ENCODE measurements at places on chromosomes 4 and X. TPM values are rescaled to one million over a fixed set of nuclear protein-coding genes. Genes with fewer than 3 reads are reported as not detected.

Gene RAB9B
- polyA plus RNA-seq: 13.6 TPM

Gene PCDH11X
- 0.13 TPM for polyA plus RNA-seq

GRCh38 chrX:125094901-125095300, 224.8 kb upstream of the TEX13C start:
- DNase-seq: no peak

DNA sequence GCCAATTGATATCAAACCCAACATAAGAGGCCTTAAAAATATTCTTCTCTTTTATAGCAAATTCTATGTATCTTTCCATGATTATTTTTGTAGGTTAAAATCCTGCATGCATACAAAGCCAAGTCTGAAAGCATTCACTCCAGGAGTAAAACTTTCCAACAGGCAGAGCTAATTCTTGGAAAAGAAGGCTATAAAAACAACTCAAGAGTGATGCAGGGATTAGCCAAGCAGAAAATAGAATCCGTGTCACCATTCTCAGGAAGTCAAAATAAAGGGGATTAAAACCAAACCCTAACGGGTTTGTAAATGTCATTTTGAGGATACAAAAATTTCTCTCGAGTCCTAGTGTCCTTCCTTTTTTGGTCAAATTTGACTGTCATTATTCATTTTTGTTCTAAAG, 412.4 kb downstream of the DMD start:
- peak; percentile 1 for DNase-seq

DNA sequence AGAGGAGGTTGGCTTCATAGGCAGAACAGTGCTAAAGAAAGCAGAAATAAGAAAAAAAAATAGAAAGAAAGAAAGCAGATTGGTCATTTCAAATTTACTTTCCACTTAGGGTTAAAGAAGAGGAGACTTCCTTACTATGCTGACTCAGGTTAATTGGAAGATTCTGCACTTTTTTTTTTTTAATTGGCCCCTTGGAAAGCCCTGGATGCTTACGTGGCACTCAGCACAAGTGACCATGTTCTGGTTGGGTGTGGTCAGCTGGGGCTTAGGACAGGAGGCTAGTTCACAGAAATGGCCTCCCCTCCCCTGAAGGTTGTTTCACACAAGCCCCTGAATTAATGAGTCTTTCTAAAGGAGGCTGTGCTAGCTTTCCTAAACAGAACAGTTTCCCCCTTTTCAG, 14.5 kb downstream of the MAGEA9B start:
- DNase-seq: no peak

DNA sequence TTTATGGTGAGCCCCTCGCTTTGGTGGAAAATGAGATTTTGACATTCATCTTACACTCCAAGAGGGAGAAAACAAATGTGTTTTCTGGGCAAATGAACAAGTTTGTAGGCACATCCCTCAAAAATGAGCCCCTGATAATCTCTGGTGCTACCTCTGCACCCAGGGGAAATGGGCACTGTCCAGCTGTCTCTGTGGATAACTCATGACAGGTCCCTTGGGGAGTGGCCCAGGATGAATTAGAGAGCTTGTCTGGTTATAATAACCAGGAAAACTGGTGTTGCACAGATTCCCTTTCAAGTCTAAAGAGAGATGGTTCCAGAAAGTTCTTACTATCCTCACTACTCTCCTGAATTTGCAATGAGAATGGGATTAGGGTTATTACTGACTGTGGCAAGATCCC, 7.5 kb downstream of the RASL11B start:
- no peak for DNase-seq

Gene AFP
- 3.4 TPM for polyA plus RNA-seq

Gene NDNF
- polyA plus RNA-seq: 9.2 TPM

Gene CLNK
- 0.14 TPM for polyA plus RNA-seq

DNA sequence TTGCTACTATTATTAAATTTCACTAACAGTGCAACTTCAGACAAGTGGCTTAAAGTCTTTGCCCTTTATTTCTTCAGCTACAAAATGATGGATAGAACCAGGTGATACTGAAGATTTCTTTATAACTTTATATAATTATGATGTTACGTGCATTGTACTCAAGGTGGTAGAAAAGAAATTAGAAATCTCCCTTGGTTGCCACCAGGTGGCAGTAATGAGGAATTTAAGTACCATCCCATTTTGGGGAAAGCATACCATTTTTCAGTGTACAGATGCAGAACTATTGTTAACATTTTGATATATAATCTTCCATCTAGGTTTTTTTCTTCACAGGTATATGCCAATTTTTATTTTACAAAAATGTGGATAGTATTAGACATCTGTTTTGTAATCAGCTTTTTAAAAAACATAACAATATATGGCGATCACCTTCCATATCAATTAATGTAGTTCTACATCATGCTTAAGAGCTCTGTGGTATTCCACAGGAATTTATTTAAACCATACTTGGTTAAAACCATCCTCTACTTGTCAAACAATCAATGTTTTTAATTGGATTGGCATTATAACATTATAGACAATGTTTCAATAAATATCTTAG, 37.7 kb upstream of the RAB33B start:
- DNase-seq: peak; percentile 53

Gene SPON2
- 73.5 TPM for polyA plus RNA-seq

Gene TMEM255A
- 9.8 TPM for polyA plus RNA-seq

GRCh38 chr4:26255989-26256388, 64.8 kb upstream of the RBPJ start:
- no peak for DNase-seq

GRCh38 chr4:113692809-113693411, 68.6 kb downstream of the CAMK2D start:
- DNase-seq: no peak

Measured in muscle of back (tissue), 13 donors.